Stimulated activated CD8-positive, alpha-beta memory T cell treated with anti-CD3 and anti-CD28 coated beads, Interleukin-4, amount 100 ng/mL, for 48 hours (primary cell): ENCODE measurements at places on chromosomes 11 and 22.

- no peak for DNase-seq
These were observed 12.8 kb downstream of the PLAAT4 start for GRCh38 chr11:63549411-63549810.

- DNase-seq: no peak
These were observed 75.8 kb downstream of the GAS2 start for GRCh38 chr11:22742157-22742613.

GRCh38 chr22:17767233-17768065 is 6.8 kb downstream of the BID start:
- DNase-seq: peak; percentile 72

DNA sequence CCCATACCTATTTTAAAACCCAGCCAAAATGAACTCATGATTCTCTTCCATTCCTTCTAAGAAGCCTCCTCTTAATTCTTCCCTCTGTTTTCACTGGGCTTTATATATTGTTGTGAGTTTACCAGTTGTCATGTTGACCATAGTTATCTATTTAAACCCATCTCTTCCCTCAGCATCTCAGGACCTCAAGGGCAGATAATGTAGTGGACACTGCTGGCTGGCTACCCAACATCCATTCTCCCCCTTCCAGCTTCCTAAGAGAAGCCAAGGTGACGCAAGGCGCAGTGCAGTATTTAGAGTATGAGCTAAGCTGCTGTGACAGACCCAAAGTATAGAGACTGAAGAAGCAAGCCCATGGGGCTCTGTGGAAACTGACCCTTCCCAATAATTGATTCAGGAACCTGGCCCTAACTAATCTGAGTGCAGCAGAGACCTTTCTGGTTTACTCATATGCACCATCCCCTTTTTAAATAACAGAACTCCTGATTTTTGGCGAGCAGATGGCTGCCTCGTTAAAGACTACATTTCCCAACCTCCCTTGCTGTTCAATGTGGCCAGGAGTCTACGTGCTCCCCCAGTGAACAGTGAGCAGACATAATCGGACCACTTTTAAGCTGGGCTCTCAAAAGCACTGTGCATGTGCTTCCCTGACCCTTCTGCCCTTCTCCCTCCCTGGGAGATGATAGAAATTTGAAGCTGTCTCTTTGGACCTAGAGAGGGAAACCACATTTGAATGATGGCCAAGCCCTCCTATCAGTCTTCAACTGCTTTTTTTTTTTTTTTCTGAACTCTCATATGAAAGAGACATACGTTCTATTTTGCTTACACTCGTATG is 28.1 kb upstream of the CREB3L1 start:
- DNase-seq: no peak

DNA sequence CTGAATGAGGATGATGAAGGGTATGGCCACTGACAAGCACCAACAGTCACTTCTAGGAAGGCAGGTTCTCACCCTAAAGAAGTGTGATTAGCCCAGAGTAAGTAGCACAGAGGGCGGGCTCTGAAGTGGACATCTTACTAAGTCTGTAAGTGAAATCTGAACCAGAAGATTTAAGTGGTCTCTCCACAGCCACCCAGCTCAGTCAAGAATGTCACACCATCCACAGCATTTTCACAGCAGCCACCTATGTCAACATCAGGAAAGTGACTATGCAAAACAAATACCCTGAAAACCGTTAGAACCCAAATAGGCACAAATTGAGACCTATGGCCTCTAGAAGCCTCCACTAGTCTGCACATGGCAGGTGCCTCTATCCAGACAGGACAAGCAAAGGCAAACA is 23.0 kb upstream of the STK33 start:
- no peak for DNase-seq

DNA sequence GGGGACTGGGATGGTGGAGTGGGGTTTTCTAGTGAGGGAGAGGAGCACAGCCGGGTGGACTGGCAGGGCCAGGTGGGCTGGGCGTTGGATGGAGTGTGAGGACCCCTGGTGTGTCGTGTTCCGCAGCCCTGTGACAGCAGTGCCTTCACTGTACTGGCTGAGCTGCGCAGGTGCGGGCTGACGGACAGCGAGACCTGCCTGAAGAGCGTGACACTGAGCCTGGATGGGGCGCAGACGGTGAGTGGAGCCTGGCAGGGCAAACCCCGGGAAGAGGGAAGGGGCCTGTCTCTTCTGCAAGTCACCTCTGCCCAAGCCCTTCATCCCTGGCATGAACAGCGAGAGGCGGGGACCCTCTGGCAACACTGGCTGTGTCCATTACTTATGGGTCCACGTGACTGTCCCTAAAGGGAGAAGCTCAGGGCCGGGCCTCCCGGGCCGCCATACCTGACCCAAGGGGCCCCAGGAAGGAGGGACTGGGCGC is 10.0 kb downstream of the MUC5AC start:
- no peak for DNase-seq

DNA sequence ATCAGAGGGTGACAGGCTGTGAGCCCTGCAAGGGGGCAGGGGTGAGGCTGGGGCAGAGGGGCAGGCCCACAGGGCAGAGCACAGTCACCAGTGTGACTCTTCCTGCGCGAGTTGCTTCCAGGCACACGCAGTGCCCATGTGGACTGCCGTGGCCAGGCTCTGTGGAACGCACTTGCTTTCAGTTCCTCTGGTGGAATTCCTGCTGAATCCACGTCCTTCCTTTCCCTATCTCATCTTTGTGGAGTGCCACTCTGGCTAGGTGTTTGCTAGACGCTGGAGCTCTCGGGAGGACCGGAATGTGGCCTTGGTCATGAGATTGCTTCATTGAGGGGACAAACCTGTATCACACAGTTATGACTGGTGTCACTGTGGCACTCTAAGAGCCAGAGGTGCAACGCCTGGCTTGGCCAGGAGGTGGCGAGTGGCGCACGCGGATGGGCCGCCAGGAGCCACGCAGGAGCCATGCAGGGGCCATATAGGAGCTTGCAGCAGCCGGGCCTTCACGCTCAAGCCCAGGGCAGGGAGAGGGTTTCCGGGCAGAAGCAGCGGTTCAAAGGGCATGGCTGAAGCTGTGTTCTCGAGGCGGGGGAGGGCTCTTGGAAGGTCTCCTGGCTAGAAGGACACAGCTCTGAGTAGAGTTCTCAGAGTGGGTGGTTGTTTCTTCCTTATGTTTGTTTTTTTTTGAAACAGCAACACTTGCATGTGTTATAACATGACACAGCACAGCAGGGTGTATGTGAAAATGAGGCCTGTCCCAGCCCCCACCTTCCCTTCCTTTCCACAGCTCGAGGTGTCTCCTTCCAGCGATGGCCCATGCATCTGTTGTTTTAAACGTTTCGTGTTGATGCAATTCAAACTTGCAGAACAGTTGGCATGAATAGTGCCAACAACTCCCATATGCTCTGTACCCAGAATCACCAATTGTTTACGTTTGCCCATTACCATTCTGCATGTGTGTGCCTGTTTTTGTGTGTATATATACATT is 36.2 kb downstream of the TBC1D22A start:
- peak; percentile 86 for DNase-seq

GRCh38 chr11:15969281-15969680 is 387.1 kb downstream of the SOX6 start:
- DNase-seq: no peak

- no peak for DNase-seq
These were observed 25.0 kb upstream of the GAL start for GRCh38 chr11:68659158-68659921.
